BE2C (cell line): ENCODE measurements at places on chromosomes 2 and 18.

- DNase-seq = no peak
Measured at GRCh38 chr2:55139305-55139704, 89.1 kb upstream of the RTN4 start.

GRCh38 chr2:207902821-207903220 lies 122.5 kb downstream of the PLEKHM3 start:
- no peak for DNase-seq

DNA sequence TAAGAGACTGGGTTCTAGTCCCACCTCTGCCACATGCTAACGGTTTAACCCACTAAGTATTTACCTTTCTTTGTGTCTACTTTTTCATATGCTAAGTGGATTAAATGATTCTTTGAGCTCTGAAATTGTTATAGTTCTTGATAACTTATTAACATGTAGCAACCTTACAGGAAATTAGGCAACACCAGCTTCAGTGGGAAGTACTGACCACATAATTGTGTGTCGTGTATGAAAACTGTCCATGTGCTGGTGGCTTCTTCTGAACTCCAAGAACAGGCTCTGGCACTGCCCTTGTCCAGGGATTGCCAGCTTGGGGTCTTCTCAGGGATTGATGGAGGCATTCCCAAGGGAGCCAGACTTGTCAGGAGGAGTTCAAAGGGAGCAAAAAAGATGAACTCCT lies 427.7 kb downstream of the TGIF1 start:
- DNase-seq = no peak

GRCh38 chr2:66070721-66071602 lies 364.0 kb upstream of the MEIS1 start:
- peak; percentile 54 for DNase-seq

DNA sequence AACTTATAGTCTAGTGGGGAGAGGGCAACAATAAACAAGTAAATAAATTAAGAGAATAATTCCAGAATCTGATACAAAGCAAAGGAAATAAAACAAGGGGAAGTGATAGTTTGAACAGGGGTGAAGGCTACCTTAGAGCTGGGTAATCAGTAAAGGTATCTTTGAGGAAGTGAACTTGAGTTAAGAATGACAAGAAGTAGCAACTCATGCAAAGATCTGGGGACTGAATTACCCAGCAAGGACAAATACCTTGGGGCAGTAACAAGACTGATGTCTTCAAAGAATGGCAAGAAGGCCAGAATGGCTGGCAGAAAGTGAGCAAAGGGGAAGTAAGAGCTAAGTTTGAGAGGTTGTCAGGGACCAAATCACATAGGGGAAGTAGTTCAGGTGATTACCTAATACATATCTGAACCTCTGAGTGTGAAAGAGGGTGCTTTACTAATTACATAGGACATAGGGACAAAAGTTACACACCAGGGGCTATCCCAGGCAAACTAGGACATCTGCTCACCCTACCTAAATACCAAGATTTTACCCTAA lies 244.6 kb upstream of the HNRNPA3 start:
- DNase-seq = no peak

DNA sequence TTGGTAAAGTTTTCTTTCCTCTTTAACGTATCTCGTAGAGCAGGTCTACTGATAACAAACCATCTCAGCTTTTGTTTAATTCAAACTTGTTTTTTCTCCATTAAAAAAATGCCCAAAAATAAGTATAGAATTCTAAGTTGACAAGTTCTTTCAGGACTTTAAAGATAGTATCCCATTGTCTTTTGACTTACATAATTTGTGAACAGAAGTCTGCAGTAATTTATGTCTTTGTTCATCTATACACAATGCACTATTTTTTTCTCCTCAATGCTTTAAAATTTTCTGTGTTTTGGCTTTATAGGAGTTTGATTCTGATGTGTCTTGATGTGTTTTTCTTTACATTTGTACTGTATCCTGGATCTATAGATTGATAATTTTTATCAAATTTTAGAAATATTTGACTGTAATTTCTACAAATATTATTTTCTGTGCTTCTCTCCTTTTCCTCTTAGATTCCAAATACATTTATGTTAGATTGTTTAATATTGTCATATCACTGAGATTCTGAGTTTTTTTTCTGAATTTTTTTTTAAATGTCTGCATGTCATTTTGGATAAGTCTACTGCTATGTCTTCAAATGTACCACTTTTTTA lies 143.3 kb downstream of the FTCDNL1 start:
- DNase-seq = no peak

DNA sequence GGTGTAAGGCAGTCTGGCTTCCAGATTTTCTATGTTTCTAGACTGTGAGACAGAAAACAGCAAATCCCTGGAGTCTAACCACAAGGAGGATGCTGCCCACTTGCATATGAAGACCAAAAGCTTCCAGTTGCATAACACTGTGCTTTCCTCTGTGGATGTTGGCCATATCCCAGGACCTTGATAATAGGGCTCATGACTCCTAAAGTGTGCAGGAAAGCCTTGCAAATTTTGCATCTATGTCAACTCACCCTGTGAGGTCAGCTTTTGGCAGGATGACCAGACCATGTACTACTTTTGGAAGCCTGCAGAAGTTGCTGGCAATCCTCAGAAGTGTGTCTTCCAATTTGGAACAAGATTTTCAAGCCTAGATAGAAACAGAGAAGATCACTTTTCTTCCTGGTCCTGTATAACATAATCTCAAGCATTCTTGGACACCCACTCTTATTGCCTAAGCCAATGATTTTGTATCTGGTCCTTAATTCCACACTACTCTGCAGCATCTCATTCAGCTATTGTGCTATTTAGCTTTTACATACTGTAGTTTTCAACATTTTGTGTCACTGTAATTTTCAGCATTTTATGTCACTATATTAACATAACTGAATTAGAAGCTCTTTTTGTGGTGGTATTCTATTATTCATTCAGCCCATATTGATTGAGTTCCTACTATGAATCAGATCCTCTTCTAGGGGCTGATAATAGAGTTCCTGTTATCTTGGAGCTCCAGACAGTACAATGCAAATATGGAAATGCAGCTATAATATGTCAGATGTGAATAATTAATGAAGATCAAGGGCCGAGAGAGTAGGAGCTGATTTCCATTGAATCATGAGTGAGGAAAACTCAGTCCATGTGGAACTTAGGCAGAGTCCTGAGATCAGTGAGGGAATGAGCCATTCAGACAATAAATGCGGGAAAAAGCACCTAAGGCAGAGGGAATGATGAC lies 85.3 kb upstream of the RAB27B start:
- no peak for DNase-seq

GRCh38 chr2:18899725-18900124 lies 310.4 kb upstream of the NT5C1B start:
- no peak for DNase-seq

DNA sequence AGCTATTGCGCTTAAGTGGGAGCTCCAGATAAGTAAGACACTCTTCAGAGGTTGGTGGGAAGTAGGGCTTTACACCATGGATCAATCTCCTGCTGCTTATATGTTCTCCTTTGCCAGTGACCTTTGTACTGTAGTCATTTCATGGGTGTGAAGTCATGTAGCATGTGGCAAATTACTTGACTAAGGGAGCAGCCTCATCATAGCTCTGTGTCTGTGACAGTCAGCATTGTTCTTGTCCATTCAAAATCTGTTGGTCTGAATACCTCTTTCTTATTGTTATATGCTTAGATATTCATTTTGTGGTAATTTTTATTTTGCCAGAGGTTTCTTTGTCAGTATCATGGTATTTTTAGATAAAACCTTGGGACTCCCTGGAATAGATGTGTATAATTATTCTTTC lies 18.2 kb downstream of the SLC4A1AP start:
- DNase-seq = no peak

DNA sequence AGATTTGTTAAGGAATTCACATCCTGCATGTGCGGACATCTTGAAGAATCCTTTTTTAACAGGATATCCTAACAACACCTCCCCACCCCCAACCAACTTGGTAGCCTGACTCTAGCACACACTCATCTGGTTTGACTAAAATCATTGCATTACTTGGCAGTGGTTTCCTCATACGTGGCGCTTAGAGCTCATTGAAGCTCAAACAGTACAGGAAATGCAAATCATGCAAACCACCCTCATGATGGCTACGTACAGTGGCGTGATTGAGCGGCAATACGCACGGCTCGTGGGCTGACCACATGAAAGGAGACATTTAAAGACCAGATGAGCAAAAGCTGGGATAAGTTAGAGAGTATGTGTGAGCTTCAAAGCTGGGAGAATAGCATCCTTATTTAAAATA lies 336.2 kb downstream of the ZEB2 start:
- no peak for DNase-seq

DNA sequence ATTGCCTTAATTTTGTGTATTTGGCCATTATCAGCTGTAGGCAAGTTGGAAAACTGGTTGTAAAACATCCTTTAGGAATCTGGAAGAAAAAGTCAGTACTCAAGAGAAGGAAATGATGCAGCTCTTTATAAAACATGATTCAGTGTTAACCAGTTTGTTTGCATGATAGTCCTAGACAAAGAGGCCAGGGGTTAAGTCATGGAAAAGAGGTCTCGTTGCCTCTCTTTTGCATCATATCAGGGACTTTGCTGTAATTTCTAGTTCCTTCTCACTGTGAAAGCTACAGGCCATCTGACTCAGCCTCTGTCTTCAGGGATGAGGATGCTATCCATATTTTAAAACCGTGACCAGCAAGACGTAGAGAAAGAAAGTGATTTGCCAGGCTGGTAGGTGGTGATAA lies 38.0 kb downstream of the NPAS2 start:
- no peak for DNase-seq

- DNase-seq = no peak
Measured at GRCh38 chr2:209662021-209662420, 109.6 kb upstream of the UNC80 start.

DNA sequence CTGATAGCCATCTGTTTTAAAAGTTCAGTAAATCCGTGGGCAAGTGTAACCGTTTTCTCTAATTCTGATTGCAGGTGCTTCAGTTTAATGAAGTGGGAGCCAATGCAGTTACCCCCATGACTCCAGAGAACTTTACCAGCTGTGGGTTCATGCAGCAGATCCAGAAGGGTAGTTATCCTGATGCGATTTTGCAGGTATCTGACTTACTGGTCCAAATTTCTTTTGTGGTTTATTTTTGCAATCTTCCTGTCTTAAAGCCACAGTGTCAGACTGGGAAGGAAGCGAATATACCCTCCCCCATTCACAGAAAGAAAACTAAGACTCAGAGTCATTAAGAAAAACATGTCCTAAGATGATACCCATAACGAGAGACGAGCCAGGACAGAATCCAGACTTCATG lies 7.7 kb downstream of the SERPINB2 start:
- no peak for DNase-seq

- no peak for DNase-seq
Measured at GRCh38 chr18:75456199-75456631, 28.7 kb upstream of the SMIM21 start.

DNA sequence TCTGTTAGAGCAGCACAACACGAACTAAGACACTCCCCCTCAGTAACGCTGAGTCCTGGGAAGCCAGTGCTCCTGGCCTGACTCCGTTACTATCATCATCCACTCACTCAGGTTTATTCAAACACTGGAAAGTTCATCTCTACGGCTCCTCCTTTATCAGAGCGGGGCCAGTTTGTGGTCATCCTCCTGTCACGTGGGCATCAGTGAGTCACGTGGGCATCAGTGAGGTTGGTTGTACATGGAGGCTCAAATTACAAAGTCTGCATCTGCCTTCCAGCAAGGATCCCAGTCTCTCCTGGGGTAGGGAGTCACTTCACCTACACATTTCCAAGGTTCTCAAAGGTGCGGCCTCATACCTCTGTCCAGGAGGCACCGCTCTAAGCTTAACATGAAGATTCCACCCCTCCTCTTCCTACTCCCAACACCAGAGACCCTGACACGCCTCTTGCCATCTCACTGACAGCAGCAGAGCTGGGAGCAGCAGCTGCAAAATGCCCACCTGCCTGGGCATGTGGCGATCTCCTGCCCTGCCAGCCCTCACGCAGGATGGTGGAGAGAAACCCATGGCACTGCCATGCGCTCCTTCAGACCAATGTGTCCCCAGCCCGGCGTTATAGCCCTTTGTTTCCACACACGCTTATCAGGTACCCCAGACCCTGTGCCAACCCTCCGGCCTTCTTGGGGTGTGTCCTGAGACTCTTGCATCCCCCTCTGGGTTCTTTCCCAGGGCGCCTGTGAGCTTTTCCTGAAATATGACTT lies 99.2 kb upstream of the PTPRM start:
- DNase-seq = peak; percentile 4

- peak; percentile 73 for DNase-seq
Measured at GRCh38 chr2:45993476-45993991, 303.7 kb upstream of the EPAS1 start.

DNA sequence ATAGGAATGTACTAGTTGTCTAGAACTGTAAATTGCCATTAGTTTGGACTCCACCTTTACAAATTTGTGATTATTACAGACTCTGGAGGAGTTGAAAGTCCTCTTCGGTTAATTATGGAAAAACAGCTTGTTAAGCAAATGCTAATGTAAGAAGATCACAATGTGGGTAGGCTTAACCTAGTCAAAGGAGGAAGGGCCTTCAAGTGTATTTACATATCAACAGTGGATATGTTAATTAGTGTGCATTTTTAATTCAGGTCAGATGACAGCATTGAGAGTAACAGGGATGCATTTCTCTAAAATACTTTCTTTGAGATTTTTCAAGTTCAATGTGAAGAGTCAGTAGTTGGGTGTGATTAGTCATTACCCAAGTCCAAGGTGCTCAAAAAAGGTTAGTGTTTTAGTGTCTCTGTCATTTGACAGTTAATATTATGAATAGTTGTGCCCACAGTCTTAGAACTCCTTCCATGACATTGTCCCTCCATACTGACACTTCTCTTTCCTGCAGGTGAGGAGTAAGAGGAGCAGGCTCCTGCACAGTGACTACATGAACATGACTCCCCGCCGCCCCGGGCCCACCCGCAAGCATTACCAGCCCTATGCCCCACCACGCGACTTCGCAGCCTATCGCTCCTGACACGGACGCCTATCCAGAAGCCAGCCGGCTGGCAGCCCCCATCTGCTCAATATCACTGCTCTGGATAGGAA lies 28.0 kb downstream of the CD28 start:
- no peak for DNase-seq

- DNase-seq = no peak
Measured at GRCh38 chr2:181660181-181660580, 3.3 kb upstream of the CERKL start.

DNA sequence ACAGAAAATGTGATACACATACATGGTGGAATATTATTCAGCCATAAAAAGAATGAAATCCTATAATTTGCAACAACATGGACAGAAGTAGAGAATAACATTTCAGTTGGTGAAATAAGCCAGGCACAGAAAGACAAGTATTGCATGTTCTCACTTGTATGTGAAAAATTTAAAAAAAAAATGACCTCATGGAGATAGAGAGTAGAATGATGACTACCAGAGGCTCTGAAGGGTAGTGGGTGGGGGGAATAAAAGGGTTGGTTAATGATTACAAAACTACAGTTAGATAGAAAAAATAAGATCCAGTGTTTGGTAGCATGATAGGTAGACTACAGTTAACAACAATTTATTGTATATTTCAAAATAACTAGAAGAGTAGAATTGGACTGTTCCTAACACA lies 24.5 kb downstream of the PRKD3 start:
- no peak for DNase-seq

- no peak for DNase-seq
Measured at GRCh38 chr2:54256091-54256694, at the start of gene TSPYL6. Gene TSPYL6 (minus strand): TSS chr2:54256229. CDS start chr2:54256151, 78 bp downstream.
